ENCODE measurements at places on chromosomes 3 and 15.

DNA sequence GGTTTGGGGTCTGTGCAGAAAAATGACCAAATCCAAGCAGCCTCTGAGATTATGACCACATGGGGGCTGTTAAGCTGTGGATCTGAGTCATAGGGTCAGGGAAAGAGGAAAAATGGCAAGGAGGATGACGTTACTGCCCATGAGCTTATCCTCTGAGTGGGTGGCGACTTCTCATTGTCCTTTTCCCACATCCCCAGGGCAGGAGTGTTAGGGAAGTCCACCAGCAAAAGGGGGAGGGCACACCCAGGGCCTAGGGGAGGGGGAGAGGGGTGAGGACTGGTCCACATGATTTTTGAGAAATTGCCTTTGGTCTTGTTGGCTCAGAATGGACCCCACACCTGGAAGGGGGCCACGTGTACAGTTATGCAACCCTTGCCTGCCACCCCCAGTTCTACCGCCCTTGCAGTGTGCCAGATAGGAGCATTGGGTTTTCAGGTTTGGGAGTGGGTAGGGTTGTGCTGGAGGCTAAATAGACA lies 2.6 kb downstream of the CD276 start:
- DNase-seq, result peak; percentile 92

DNA sequence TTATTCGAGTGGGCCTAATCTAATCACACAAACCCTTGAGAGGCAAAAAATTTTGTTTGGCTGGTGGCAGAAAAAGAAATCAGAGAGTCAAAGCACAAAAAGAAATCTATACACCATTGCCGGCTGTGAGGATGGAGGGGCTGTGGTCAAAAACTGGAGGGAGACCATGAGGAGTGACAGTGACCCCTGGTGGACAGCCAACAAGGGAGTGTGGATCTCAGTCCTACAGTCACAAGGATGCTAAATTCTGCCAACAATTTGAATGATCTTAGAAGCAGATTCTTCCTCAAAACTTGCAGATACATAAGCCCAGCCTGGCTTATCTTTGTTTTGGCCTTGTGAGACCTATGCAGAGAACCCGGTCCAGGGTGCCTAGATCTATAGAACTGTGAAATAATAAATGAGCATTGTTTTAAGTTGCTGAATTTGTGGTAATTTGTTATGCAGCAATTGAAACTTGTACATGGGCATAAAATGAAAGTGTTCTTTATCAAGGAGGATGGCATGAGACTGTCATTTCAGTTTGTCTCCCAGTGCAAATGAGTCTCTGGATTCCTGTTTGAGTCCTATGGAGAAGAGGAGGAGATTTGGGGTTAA lies 103.0 kb upstream of the ARHGEF26 start:
- peak; percentile 37 for DNase-seq

- DNase-seq, result peak; percentile 50
Measured at GRCh38 chr15:80674245-80674614, 20.9 kb upstream of the ABHD17C start.

GRCh38 chr3:49120096-49120437 lies 556 bp downstream of the USP19 start:
- no peak for DNase-seq

- DNase-seq, result peak; percentile 90
Measured at GRCh38 chr15:37079726-37080125, 20.6 kb downstream of the MEIS2 start.

GRCh38 chr15:57215881-57216280 lies 160.4 kb upstream of the CGNL1 start:
- no peak for DNase-seq

DNA sequence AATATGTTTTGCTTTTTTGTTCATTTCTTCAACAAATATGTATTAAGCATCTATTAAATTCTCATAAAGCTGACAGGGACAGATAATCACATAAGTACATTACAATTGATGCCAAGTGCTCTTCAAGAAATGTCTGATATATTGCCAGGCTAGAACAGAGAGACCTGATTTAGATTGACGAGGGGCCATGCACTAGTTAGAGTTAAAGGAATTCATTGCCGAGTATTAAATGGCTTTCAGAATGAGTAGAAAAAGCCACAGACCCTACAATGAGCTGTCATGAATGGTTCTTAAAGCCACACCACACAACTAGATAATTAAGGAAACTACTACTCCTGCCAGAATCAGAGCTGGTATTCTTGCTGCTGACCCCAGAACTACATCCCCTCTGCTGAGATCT lies 250.2 kb upstream of the MME start:
- DNase-seq, result no peak
